Head of caudate nucleus (tissue), 42 donors: ENCODE measurements at places on chromosomes 2 and 18.

DNA sequence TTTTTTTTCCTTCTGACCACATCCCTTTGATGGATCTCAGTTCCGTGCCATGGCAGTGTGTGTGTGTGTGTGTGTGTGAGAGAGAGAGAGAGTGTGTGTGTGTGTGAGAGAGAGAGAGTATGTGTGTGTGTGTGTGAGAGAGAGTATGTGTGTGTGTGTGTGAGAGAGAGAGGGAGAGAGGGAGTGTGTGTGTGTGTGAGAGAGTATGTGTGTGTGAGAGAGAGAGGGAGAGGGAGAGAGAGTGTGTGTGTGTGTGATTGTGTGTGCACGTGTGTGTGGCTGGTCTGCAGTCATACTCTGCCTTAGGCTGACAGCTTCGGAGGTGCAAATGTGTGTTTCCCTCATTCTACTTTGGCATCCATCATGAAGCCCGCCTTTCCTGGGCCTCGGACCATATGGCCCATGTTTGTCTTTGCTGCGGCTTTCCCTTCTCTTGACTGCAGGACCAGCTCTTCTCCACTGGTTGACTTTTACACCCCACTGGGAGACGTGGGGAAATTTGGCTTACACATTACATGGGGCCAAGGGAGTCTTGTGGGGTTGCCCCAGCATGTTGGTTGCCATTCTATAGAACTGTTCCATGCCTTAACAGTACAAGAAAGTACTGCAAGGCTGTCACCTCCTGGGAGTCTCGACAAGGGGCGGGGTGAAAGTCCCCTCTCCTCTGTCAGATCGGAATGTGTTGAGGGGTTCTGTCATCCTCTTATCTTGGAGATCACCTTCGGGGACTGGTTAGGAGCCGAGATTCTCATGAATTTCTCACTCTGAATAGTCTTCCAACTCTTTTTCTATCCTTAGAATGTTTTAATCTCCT is 21.6 kb downstream of the TSN start:
- DNase-seq: no peak

DNA sequence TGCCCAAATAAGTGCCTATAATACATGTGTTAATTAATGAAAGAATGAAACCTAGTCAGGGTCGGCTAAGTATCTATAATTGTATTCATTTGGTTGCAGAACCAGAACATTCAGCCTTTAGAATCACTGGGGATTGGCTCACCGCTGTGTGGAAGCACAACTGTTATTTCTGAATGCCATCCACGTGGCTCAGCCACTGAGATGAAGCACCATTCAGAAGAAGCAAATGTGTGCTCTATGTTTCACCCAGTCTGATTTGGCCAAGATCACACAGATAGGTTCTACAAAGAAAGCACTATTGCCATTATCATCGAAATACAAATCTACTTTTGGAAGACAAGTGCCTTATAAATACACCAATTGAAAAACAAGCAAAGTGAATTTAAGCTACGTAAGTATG is 30.6 kb upstream of the SPOPL start:
- peak; percentile 15 for DNase-seq

- no peak for DNase-seq
These were observed 24.5 kb upstream of the SLC8A1 start for GRCh38 chr2:40476436-40476835.

DNA sequence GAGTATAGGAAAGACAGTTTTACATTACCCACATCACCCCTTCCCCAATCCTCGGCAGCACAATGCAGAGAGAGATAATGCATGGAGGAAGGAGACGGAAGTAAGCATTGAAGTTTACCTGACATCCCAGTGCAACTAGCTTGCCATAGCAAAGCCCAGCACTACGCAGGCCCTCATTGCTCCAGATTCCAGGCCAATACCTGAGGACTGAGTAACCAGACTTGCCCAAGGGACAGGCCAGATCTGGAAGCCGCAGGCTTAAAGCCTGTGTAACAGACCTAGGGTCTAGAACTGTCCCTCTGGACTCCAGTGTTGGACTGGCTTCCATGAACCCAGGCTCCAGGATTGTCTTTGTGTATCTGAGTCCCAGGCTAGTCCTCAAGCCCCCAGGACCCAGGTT is 17.6 kb downstream of the SERPINB4 start:
- no peak for DNase-seq

- DNase-seq: no peak
These were observed 12.1 kb downstream of the RNF149 start for GRCh38 chr2:101296371-101296770.

- no peak for DNase-seq
These were observed 74.2 kb downstream of the MBD2 start for GRCh38 chr18:54150226-54150625.

- DNase-seq: no peak
These were observed 65.2 kb downstream of the COPS8 start for GRCh38 chr2:237150831-237151375.

- DNase-seq: no peak
These were observed at the start of gene CHST9 for GRCh38 chr18:27185025-27185763. TSS of gene CHST9 (minus strand) at chr18:27185308. CDS start at chr18:27142809, 42,499 bp downstream.

- DNase-seq: no peak
These were observed 138.8 kb downstream of the TWIST2 start for GRCh38 chr2:238986491-238987351.

- no peak for DNase-seq
These were observed 8.1 kb downstream of the IL37 start for GRCh38 chr2:112919086-112919485.
